ENCODE measurements at places on chromosomes 5 and 9.

DNA sequence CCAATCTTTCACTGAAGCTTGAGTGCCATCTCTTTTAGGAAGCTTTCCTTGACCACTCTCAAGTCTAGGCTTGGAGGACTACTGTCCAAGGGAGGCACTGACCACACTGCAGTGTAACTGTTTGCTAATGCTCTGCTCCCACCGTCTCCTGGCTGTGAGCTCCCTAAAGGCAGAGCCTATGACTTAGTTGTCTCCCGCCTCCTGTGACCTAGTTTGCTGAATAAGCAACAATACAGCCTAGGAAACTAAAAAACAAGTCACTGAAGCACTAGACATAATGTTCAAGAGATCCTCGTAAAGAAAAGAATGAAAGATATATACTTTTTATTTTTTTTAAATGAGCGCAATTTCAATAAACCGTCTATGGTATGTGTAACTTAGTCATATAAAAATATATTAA is 31.4 kb downstream of the LIX1 start:
- no peak for DNase-seq

DNA sequence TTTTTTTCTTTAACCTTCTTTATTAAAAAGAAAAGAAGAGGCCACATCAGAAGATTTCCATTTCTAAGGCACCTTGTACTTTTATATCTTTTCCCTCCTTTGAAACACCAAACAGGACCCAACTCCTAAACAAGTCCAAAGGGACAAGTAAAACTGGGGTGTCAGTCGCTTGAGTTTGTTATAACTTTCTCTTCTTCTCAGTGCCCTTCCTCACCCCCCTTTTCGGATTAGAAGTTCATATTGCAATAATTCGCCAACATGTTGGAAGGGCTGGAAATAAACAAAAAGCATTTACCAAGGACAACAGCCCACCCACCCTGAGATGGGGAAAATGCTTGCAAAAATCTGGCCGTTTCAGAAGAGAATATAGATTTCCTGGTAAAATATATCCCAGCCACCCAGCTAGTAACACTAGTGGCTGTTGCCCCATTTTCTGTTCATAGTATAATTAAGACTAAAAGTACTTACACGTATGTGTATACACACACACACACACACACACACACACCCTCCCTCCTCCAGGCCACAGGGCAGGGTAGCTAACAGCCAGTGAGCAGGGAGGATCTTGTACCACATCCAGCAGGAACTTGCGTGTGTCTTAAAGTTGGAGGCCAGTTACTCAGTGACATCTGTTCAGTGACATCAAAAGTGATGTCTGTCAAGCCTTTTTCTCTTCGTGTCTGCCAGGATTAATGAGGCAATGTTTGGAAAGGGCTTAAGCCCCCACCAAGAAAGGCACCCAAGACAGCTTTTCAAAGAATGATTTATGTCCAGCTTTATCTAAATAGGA is 149.1 kb upstream of the KLF4 start:
- peak; percentile 32 for DNase-seq

DNA sequence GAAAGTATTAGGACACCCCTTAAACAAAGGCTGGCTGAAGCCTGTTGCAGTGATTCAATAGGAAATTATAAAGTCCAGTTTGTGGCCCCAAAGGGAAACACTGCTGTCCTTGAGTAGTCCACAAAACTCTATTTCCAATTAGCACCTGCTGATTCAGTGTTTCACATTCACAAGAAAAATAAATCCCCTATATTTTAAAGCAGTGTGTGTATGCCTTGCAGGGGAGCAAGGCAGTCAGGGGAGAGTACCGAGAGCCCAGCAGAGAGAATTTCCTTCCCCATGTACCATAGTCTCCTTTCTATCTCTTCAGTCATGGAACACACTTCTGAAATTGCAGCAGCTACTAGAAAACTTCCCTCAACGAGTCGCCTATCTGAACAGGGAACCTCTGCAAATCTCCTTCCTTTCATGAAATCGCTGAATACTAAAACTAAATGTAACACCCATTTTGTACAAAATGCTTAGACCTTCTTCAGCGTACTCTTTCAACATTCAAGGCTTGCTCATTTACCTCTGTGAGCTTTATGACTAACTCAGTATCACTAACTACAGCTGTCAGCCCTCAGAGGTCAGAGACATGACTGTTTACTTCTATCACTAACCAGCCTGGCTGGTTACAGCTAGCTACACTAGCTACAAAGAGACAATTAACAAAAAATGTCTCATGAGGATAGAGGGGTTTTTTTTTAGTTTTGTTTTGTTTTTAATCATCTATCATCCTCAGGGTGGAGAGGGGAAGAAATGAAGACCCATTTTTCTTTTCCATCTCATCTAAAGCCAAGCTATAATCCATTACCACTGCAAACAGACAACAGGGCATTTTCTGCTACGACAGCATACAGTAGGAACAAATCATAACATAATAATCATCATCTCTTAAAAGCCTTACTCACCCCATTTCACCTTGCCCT is 188.7 kb downstream of the EBF1 start:
- no peak for DNase-seq

- DNase-seq, result no peak
Observed at GRCh38 chr5:120913396-120913795, 449.3 kb downstream of the PRR16 start.

GRCh38 chr9:95740217-95741004 is 135.1 kb upstream of the ERCC6L2 start:
- no peak for DNase-seq

GRCh38 chr5:167147879-167148278 is 1143.6 kb upstream of the WWC1 start:
- DNase-seq, result no peak

DNA sequence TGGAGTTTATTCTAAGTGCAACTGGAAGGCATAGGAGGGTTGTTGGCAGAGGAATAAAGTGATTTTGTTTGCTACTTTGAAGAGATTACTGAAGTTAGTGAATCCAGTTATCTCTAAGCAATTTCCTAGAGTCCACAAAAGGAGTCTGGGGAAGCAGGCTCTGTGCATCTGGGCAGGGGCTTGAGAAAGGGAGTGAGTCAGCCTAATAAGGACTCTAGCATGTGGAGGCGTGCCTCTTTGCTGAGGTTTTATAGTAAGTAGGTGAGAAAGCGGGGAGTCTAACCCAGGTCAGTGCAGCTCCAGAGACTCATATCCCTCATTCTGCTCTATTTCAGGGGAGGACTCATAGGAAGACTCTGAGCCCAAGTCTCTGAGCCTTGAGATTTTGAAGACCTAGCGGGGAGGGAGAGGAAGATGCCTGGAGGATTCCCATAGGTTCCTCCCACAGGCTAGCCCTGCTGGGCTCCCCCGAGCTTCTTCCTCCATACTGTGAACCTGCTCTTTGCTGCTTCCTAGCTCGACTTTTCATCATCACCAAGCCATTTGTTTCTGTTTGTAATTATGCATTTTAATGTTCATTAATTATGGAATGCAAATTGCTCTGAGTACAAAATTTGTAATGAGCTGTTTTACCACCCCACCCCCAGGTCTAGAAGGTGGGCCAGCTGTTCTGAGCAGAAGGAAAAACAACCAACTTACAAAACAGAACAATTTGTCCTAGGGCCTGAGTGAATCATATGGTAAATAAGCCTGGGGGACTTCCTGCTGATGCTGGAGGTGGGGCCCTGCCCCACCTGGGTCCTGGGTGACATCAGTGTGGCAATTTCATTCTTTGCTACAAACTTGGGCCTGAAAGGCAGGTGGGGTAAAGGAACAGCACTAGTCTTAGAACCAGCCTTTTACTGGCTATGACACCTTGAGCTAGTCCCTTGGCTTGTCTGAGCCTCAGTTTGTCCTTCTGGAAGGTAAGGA is 150.2 kb downstream of the TRIM32 start:
- DNase-seq, result no peak

DNA sequence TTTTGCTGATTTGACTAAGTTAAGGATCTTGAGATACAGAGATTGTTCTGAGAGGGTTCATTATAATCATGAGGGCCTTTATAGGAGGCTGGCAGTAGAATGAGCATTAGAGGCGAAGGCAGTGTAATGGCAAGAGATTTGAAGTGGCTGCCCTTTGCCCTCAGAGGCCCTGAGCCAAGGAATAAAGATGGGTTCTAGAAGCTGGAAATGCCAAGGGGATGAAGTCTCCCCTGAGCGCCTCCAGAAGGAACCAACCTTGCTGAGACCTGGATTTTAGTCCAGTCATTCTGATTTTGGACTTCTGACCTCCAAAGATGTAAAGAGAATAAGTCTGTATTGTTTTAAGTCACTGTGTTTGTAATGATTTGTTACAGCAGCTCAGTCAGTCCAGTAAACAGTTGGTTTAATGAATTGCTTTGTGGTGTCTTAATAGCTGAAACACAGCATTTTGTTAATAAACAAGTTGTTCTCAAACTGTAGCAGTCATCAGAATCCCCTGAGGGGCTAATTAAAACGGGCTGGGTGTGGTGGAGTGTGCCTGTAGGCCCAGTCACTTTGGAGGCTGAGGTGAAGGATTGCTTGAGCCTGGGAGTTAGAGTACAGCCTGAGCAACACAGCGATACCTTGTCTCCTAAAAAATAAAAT is 23.2 kb downstream of the GLRX start:
- DNase-seq, result no peak

DNA sequence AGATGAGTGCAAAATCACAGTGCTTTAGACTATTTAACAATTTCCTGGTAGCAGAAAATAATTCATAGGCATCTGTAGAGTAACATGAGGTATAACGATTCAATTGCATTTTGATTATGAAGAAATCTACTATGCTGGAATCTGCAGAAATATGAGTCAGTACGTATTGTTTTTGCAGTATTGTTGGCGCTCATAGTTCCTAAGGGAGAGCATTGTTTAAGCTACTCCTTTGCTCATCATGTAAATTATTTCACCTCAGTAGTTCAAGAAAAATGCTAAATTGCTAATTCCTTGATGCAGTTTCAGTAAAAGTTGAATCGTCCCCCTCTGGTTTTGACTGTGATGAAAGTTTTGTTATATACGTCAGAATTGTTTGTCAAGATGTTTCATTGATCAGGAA is 458.4 kb downstream of the HINT1 start:
- no peak for DNase-seq

DNA sequence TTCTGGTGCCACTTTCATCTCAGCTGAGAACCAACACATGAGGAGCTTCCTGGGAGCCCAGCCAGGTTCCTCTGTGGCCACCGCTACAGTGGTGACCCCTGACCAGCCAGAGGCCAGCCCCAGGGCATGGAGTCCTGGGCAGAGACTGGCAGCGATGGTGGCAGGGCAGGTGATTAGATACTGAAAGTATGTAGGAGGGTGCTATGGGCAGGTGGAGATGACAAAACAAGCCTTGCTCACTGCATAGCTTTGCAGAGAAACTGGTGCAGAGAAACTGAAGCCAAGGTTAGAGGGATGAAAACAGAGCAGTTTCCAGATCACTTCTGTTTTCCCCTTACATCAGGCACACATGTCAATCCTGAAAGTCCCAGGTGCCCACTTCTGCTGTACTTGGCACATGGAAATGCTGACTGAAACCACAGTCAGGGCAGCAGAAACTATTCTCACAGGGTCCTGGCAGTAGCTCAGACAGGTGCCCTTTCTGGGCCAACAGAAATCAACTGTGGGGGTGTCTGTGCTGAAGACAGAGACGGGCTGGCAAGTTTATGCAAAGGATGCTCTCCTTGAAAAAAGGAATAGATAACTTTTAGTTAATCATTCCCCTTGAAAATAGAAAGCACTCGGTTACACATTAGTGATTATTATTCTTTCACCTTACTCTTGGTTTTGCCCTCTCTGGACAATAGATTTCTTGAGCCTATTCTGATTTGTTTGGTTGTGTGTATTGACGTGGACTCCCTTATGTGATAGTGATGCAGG is 90.3 kb downstream of the ANKRD55 start:
- DNase-seq, result no peak
